Activated CD4-positive, alpha-beta memory T cell treated with anti-CD3 and anti-CD28 coated beads for 36 hours (primary cell): ENCODE measurements at places on chromosomes 13 and 19.

DNA sequence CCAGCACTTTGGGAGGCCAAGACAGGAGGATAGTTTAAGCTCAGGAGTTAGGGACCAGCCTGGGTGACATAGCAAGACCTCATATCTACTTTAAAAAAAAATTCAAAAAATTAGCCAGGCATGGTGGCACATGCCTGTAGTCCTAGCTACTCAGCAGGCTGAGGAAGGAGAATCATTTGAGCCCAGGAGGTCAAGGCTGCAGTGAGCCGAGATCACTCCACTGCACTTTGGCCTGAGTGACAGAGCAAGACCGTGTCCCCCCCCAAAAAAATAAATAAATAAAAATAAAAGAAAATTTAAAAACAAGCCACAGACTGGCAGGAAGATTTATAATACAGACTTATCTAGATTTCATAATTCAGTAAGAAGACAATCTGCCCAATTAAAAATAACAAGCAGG, 14.8 kb downstream of the PSPC1 start:
- H3K36me3 ChIP-seq = peaks cover 40% of the 10 kb centered on the region
- no peak overlapping the region for H3K27ac ChIP-seq
- no peaks in the 10 kb centered on the region for H3K27me3 ChIP-seq

DNA sequence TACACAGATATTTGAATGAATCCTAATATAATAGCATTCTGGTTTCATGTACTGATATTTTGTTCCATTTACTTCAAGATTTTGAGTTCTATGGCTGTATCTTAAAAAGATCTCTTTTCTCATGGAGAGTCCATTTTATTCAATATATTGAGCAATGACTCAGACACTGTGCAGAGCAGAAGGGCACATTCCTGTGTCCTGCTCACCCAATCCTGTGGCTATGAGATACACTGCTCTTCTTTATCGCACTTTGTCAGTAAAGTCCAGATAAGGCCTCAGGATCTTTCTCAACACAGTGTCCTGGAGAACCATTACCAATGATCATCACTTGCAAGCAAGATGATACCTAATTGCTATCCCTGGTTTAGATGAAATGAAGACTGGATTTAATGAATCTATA, 155.0 kb downstream of the CYSLTR2 start:
- peaks cover 3% of the 10 kb centered on the region for H3K27me3 ChIP-seq
- no peak for DNase-seq
- no peaks in the 10 kb centered on the region for H3K36me3 ChIP-seq
- H3K27ac ChIP-seq = no peak overlapping the region
- H3K4me1 ChIP-seq = peaks cover 32% of the 10 kb centered on the region

- peaks cover 31% of the 10 kb centered on the region for H3K36me3 ChIP-seq
- peak overlapping the region; percentile 6 for H3K27ac ChIP-seq
- DNase-seq = no peak
Observed at GRCh38 chr19:6811378-6811777, 38.9 kb downstream of the VAV1 start.

DNA sequence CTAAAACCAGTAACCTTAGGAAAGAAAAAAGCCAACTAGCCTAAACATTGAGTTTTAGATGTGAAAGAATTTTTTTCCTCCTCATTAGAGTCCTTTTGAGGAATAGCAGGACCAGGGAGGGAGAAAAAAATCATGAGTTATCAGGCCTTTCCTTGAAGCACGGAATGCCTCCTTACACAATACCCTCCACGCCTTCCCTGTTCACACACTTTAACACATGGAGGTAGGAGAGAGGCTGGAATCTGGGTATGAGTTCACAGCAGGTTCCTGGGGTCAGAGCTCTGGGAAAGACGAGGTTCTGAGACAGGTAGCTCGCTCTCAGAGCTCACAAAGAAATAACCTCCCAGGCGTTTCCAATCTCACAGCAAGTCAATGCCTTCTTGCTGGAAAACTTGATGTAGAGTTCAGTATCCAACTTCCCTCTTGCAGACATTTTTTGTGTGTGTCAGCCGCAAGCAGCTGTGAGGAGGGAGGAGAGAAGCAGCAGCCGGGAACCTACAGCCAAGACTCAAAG, 716 bp downstream of the ZNF573 start:
- H3K4me3 ChIP-seq = peak overlapping the region; percentile 93
- H3K27me3 ChIP-seq = no peaks in the 10 kb centered on the region
- no peak for DNase-seq
- peak overlapping the region; percentile 97 for H3K27ac ChIP-seq
- peaks cover 31% of the 10 kb centered on the region for H3K4me1 ChIP-seq

DNA sequence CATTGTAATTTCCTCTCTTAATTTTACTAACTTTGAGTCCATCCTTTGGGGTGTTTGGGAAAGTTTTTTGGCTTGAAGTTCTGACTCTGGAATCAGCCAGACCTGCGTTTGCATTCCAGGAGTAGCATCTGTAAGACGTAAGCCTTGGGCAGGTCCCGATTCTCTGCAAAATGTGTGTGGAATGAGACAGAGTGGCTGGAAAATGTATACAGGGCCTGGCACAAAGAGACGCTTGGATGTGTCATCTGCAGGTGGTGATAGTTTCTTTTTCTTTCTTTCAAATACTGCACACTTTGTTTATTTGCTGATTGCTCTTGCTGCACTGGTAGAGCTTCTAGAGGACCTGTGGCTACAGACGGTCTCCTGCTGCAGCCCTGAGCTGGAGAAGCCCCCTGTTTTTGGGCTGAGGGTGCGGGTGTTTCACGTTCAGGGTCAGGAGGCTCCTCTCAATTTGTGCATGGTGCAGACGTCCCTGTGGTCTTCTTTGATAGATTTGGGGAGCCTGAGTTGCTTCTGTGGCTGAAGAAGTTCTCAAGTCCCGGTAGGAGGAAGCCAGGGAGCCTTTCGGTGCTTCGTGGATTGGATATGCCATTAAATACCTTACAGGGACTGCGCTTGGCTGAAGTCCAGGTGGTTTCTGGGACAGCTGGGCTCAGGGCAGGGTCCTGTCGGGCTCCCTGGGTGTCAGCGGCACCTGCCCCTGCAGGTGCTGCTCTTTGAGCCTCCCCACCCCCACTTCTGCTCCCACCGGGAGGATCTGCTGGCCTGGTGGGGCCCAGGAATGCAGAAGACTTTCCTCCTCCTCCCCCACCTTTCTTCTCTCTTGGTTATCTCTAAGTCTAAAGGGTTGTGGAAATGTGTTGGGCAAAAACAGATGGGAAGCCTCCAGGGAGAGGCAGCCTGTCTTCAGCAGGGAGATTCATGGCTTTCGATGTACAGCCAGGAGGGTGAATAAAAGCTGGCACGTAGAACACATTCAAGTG, 44.0 kb upstream of the GAS6 start:
- H3K4me3 ChIP-seq = no peak overlapping the region
- H3K27ac ChIP-seq = no peak overlapping the region
- H3K4me1 ChIP-seq = peaks cover 7% of the 10 kb centered on the region
- no peak for DNase-seq

DNA sequence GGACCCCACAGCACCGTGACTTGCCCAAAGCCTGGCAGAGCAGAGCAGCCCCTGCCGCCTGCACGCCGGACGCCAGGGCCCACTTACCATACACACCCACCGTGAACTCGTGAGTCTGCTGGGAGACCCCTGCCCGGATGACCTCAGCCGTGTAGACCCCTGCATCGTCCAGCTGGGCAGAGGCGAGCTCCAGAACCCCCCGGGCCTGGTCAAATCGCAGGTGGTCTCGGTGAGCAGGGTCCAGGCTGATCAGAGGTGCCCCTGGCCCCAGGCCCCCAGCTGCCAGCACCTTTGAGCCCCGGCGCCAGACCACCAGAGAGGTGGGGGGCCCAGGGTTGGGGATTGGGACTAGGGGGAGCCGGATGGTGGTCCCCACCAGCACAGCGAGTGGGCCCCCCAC, 873 bp downstream of the VSIG10L start:
- no peak for DNase-seq
- peaks cover 15% of the 10 kb centered on the region for H3K4me1 ChIP-seq
- peak overlapping the region; percentile 47 for H3K4me3 ChIP-seq
- no peak overlapping the region for H3K27ac ChIP-seq

- H3K4me3 ChIP-seq = no peak overlapping the region
- no peak for DNase-seq
- H3K27me3 ChIP-seq = peaks cover 19% of the 10 kb centered on the region
- no peak overlapping the region for H3K27ac ChIP-seq
- H3K4me1 ChIP-seq = peaks cover 4% of the 10 kb centered on the region
Observed at GRCh38 chr19:58054901-58055874, 3.9 kb upstream of the ZNF135 start.

GRCh38 chr13:99034333-99035085, 56.6 kb upstream of the DOCK9 start:
- peaks cover 9% of the 10 kb centered on the region for H3K36me3 ChIP-seq
- no peak overlapping the region for H3K4me3 ChIP-seq
- no peak overlapping the region for H3K27ac ChIP-seq

DNA sequence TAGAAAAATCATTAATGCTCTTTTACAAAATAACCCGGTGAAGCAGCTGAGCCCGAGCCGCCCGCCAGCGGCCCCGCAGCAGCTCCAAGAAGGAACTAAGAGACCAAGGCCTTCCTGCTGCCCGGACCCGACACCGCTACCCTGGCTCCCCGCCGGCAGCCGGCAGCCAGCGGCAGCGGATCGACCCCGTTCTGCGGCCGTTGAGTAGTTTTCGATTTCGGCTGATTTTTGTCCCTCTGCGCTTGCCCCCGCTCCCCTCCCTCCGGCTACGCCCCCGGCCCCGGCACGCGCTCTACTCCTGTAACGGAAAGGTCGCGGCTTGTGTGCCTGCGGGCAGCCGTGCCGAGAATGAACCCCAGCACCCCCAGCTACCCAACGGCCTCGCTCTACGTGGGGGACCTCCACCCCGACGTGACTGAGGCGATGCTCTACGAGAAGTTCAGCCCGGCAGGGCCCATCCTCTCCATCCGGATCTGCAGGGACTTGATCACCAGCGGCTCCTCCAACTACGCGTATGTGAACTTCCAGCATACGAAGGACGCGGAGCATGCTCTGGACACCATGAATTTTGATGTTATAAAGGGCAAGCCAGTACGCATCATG, at the start of gene PABPC3:
TSS of gene PABPC3 (plus strand) at position 286 of the 603 bp plus-strand sequence. CDS start at position 349, 63 bp downstream.
- H3K27ac ChIP-seq = no peak within 1 kb of the TSS
- no peaks in the 10 kb centered on the region for H3K36me3 ChIP-seq
- no peak within 1 kb of the TSS for H3K4me3 ChIP-seq
- peak; percentile 24 for DNase-seq
- H3K4me1 ChIP-seq = no peaks in the 10 kb centered on the region
- H3K27me3 ChIP-seq = peaks cover 47% of the 10 kb centered on the region

GRCh38 chr13:104869501-104869900, 1666.0 kb downstream of the EFNB2 start:
- H3K27ac ChIP-seq = no peak overlapping the region
- H3K4me1 ChIP-seq = peaks cover under 1% of the 10 kb centered on the region
- H3K27me3 ChIP-seq = peaks cover 2% of the 10 kb centered on the region
- no peak for DNase-seq

- no peaks in the 10 kb centered on the region for H3K27me3 ChIP-seq
- H3K4me3 ChIP-seq = peak overlapping the region; percentile 79
- peak; percentile 87 for DNase-seq
- peaks cover 50% of the 10 kb centered on the region for H3K4me1 ChIP-seq
- peak overlapping the region; percentile 94 for H3K27ac ChIP-seq
Observed at GRCh38 chr13:33610438-33611120, 207.4 kb upstream of the RFC3 start.

GRCh38 chr13:48317511-48318376, 14.2 kb downstream of the RB1 start:
- H3K36me3 ChIP-seq = peaks cover 29% of the 10 kb centered on the region
- no peak overlapping the region for H3K4me3 ChIP-seq
- peaks cover 27% of the 10 kb centered on the region for H3K4me1 ChIP-seq
- no peak for DNase-seq
- no peak overlapping the region for H3K27ac ChIP-seq
- no peaks in the 10 kb centered on the region for H3K27me3 ChIP-seq

DNA sequence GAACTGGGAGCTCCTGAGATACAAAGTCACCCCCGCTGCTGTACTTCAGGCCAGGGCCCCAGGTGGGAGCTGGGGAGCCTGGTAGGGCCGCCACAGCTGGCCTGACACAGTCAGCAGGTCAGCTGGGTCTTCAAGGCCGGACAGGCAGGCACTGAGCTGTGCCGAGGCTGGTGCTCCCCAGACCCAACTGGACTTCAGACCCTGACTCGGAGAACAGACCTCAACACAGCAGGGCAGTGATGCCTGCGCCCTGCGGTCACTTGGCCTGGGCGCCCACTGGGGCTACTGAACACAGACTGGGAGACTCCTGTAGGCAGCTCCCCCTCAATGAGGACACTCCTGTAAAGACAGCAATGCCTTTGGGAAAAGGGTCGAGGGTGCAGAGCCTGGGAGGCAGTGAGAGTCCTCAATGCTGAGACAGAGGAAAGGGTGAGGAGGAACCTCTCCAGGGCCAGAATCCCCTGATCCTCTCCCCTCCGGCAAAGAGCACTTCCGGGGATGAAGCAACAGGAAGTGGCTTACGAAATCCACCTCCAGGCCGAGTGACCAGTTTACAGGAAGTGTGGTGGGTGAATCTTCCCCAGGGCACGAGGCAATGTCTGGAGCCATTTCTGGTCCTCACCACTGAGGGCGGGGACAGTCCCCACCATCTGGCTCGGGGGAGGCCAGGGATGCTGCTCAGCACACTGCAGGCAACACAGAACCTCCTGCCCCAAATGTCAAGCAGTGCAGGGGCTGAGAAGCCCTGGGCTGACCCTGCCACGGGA, 40.8 kb upstream of the ISYNA1 start:
- H3K4me1 ChIP-seq = peaks cover 93% of the 10 kb centered on the region
- H3K27me3 ChIP-seq = no peaks in the 10 kb centered on the region
- peak overlapping the region; percentile 54 for H3K4me3 ChIP-seq
- no peaks in the 10 kb centered on the region for H3K36me3 ChIP-seq
- peak overlapping the region; percentile 96 for H3K27ac ChIP-seq

GRCh38 chr13:110442930-110443621, 118.4 kb downstream of the RAB20 start:
- no peaks in the 10 kb centered on the region for H3K4me1 ChIP-seq
- no peak for DNase-seq
- no peak overlapping the region for H3K4me3 ChIP-seq
- no peak overlapping the region for H3K27ac ChIP-seq

DNA sequence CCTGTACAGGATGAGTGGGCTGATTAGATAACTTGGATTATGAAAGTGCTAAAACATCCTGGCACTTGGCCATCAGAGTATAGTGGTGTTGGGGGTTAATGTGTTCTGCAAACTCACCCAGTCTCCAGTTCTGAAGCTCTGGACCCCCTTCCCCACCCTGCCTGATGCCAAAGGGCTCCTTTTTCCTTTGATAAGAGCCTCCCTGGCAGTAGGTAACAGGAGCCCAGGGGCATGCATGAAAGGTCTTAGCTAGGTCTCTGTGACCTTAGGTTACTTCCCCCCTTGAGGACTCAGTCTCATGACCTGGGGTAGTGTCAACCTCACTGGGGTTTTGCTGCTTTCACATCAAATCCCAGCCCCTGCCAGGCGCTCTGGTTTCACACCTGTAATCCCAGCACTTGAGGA, 2.5 kb downstream of the RPS28 start:
- peaks cover 33% of the 10 kb centered on the region for H3K4me1 ChIP-seq
- H3K27me3 ChIP-seq = no peaks in the 10 kb centered on the region
- H3K4me3 ChIP-seq = peak overlapping the region; percentile 8
- H3K27ac ChIP-seq = no peak overlapping the region

- no peaks in the 10 kb centered on the region for H3K4me1 ChIP-seq
- H3K27ac ChIP-seq = no peak overlapping the region
- no peaks in the 10 kb centered on the region for H3K36me3 ChIP-seq
- H3K4me3 ChIP-seq = no peak overlapping the region
- DNase-seq = no peak
- no peaks in the 10 kb centered on the region for H3K27me3 ChIP-seq
Observed at GRCh38 chr13:37277435-37278144, 172.1 kb upstream of the CSNK1A1L start.
